ENCODE measurements at places on chromosomes 5 and 9.

- peak; percentile 50 for DNase-seq
These were observed 47.5 kb downstream of the DAB2IP start for GRCh38 chr9:121698627-121699570.

DNA sequence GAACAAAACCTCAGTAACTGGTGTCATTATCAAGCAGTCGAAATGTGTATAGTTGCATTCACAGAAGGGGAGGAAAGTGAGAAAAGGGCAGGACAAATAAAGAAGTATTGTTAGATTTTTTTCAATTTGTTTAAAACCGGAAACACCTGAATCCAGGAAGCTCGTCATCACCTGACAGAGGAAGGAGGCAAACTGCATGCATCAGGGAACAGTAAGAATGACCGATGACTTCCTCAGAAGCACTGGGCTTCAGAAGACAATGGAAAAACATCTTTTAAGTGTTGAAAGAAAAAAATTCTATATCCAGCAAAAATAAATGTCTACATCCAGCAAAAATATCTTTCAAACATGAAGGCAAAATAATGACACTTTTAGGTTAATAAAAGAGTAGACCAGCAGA, 29.5 kb downstream of the PLEKHG4B start:
- DNase-seq, result peak; percentile 27

DNA sequence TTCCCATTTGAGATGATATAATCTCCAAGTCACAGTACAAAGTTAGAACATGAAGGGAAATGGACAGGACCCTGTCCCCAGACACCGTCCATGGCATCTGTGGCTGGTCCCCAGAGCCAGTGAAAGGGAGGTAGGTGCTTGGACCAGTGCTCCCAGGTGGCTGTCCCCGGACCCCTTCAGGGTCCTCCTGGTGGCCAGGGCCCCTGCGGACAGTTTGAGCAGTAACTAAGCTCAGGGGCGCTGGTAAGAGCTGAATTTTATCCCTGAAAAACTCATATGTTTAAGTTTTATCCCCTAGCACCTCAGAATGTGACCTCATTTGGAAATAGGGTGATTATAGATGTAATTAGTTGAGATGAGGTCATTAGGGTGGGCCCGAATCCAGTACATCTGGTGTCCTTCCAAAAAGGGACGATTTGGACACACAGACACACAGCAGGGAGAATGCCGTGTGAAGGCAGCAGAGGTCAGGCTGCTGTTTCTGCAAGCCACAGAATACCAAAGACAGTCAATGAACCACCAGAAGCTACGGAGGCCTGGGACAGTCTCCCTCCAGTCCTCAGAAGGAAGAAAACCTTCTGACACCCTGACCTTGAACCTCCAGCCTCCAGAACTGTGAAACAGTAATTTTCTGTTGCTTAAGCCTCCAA, 185.0 kb downstream of the ATPSCKMT start:
- no peak for DNase-seq

DNA sequence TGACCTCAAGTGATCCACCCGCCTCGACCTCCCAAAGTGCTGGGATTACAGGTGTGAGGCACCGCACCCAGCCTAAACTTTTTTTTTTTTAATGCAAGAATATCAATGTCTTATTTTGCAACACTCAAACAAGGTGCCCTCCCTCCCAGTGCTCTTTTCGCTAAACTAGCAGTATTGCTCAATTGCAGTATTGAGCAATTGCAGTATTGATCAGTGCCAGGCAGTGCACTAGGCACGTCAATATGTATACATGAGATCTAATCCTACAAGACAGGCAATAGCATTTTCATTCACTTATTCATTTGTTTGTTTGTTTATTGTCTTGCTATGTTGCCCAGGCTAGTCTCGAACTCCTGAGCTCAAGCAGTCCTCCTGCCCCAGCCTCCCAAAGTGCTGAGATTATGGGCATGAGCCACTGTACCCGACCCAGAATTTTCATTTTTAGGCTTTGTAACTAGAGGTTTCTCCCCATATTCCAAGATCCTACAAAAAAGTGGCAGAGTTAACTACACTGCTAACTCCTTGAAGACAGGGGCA, 94.5 kb downstream of the TTLL11 start:
- no peak for DNase-seq

- DNase-seq, result no peak
These were observed 202.1 kb downstream of the EBF1 start for GRCh38 chr5:158897444-158898160.

GRCh38 chr9:16196206-16196605, 643.4 kb downstream of the CCDC171 start:
- no peak for DNase-seq

- DNase-seq, result no peak
These were observed 18.0 kb upstream of the CKS2 start for GRCh38 chr9:89293014-89293413.

- DNase-seq, result no peak
These were observed 4.7 kb downstream of the PRDM6 start for GRCh38 chr5:123093601-123094236.

- DNase-seq, result no peak
These were observed 31.2 kb upstream of the ACTBL2 start for GRCh38 chr5:57513785-57514184.

- no peak for DNase-seq
These were observed 68.4 kb downstream of the GAPVD1 start for GRCh38 chr9:125329978-125330377.

- peak; percentile 99 for DNase-seq
These were observed 17.1 kb downstream of the SCAI start for GRCh38 chr9:125126019-125126746.

DNA sequence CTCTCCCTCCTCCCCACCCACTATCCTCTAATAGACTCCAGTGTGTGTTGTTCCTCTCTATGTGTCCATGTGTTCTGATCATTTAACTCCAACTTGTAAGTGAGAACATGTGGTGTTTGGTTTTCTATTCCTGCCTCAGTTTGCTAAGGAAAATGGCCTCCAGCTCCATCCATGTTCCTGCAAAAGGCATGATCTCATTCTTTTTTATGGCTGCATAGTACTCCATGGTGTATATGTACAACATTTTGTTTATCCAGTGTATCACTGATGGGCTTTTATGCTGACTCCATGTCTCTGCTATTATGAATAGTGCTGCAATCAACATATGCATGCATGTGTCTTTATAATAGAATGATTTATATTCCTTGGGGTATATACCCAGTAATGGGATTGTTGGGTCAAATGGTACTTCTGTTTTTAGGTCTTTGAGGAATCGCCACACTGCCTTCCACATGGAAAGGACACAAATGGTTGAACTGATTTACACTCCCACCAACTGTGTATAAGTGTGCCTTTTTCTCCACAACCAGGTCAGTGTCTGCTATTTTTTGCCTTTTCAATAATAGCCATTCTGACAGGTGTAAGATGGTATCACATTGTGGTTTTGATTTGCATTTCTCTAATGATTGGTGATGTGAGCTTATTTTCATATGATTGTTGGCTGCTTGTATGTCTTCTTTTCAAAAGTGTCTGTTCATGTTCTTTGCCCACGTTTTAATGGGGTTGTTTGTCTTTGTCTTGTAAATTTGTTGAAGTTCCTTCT, 96.5 kb upstream of the DAB2 start:
- DNase-seq, result no peak

DNA sequence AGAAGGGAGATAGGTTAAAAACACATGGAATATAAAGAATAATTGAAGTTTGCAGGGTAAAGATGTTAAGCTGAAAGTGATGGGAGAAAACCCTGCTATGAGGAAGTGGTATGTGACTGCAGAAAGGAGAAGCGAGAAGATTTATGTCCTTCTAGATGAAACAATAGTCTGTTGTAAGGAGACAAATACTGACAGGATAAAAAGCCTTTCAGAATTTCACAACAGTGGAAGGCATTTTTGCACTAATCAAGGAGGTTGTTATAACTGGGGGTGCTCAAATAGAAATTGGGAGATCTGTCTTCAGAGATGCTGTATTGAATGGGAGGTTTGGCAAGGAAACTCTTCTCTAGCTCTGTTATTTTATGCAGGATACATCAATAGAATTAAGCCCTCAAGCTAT, 69.6 kb downstream of the NMUR2 start:
- no peak for DNase-seq

DNA sequence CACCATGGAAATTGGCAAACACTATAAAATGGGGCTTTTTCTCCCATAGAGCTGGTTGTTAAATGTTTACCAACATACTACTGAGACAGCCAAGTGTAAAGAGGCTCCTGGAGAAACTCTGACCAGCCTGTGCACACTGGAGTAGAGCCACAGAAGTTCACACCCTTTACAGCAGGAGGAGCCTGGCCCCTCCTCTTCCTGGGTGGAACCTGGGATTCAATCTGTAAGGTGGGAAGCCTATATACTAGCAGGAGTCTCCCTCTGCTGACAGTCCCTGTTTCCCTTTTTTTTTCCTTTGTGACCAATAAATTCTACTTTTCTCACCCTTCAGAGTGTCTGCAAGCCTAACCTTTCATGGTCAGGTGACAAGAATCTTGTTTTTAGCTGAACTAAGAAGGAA, 10.4 kb upstream of the SLC30A5 start:
- peak; percentile 69 for DNase-seq

GRCh38 chr5:89697581-89697980, 712.0 kb downstream of the CETN3 start:
- no peak for DNase-seq

- peak; percentile 36 for DNase-seq
These were observed 380.8 kb upstream of the CD180 start for GRCh38 chr5:67577424-67577823.

DNA sequence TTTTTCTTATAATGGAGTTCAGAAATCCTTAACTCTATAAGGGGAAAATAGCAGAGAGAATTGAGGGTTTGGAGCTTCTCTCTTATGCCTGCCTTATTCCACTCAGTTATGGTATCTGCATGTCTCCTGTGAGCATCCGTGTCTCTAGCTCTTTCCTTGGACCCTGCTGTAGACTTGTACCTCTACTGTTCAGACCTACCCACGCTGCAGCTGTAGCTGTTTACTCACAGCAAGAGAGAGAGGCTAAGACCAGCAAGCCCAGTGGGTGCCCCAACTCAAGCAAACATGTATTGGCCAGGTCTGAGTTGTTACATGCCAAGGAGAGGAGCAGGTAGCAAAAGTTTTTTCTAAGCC, 7.1 kb upstream of the PCSK1 start:
- DNase-seq, result no peak

- DNase-seq, result no peak
These were observed 90.1 kb downstream of the RFX3 start for GRCh38 chr9:3435732-3436131.

GRCh38 chr5:73182307-73182706, 9.3 kb downstream of the TMEM174 start:
- no peak for DNase-seq

- DNase-seq, result no peak
These were observed 122.2 kb downstream of the CEMIP2 start for GRCh38 chr9:71646131-71646530.

DNA sequence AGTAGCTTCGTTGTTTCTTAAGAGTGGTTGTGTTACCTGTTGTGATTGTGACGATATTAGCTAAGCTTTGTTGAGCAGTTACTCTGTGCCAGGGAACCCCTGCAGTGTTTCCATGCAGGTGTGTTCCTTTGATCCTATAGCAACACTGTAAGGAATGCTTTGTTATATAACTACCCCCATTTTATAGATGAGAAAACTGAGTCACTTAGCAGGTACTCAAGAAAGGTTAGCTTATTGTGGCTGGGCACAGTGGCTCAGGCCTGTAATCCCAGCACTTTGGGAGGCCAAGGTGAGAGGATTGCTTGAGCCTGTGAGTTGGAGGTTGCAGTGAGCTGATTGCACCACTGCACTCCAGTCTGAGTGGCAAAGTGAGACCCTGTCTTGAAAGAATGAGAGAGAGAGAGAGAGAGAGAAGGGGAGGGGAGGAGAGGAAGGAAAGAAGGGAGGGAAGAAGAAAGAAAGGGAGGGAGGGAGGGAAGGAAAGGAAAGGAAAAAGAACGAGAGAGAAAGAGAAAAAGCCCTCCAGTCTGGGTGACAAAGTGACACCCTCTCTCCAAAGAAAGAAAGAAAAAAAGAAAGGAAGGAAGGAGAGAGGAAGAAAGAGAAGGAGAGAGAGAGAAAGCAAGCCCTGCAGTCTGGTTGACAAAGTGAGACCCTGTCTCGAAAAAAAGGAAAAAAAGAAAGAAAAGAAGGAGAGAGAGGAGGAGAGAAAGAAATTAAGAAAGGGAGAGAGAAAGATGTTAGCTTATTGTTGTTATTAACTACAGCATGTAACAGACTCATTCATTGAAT, 85.6 kb upstream of the RARS1 start:
- DNase-seq, result no peak

- DNase-seq, result no peak
These were observed 61.1 kb upstream of the UNC5A start for GRCh38 chr5:176748967-176749935.

- peak; percentile 97 for DNase-seq
These were observed 18.2 kb upstream of the FNIP1 start for GRCh38 chr5:131814990-131815389.

DNA sequence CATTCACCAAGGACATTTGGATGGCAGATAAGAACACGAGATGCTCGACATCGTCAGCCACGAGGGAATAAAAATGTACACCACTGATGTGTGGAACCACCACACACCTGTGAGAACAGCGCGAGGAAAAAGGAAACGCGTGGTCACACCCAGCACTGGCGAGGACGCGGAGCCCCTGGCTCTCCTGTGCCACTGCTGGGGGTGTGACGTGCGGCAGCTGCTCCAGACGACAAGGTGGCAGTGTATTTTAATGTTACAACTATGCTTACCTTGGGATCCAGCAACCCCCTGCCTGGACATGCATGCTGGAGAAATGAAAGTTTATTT, 13.6 kb upstream of the CEP72 start:
- DNase-seq, result no peak

DNA sequence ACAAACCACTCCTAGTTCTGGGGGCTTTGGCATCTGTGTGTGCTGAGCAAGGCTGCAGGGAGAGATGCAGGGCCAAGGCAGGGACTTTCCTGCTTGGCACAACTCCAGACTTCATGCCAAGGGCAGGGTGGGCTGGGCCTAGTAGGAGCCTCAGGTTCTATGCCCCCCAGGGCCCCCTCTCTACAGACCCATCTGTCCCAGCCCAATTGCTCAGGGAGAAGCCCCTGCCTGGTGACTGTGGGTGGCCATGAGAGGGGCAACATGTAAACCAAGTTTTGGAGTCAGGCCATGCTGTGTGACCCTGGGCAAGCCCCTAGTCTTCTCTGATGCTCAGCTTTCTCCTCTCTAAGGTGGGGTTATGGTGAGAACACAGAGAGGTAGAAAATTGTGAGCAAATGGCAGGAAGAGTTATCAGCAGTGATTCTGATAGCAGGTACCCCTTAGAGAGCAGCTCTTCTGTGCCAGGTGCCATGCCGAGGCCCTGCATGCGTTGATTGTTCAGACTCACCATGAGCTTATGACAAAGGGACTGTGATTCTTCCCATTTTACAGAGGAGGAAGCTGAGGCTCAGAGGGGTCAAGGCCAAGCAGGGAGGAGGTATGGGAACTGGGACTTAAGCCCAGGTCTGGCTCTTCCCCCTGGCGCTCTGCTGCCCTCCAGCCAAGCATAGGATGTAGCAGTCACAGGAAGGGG, 5.2 kb downstream of the OLFML2A start:
- no peak for DNase-seq

DNA sequence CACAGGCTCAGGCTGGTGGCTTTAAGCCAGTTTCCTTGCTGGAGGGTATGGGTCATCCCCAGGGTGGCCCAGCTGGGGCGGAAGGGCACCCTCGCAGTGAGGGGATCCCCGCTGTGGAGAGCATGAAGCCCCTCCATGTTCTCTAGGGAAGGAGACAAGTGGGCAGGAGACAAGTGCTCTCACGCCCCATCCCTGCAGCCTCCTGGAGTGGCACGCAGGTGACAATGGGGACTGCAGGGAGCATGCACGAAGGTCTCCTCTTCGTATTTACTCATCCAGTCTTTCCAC, 83.3 kb downstream of the GTF3C4 start:
- no peak for DNase-seq

GRCh38 chr5:61926911-61927310, 379.1 kb upstream of the KIF2A start:
- no peak for DNase-seq

- no peak for DNase-seq
These were observed 170.2 kb upstream of the HMHB1 start for GRCh38 chr5:143641549-143642355.
